ENCODE measurements at places on chromosomes 13 and 19.

DNA sequence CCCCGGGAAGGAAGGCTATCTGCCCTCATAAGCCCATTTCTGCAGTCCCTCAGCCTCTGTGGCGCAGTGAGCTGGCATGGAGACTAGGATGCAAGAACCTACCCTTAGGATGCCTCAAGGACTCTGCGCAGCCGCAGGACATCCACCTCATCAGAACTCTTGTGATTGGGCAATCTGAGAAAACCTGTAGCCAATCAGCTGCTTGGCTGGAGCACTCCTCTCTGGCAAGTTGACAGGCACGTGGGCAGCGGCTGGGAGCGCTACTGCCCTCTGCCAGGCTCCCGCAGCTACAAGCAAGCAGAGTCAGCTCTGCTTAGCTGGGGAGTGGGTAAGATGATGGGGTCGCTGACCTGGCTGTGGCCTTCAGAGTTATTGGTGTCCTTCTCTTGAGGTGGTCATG lies 1.5 kb upstream of the ECSIT start:
- DNase-seq = no peak

DNA sequence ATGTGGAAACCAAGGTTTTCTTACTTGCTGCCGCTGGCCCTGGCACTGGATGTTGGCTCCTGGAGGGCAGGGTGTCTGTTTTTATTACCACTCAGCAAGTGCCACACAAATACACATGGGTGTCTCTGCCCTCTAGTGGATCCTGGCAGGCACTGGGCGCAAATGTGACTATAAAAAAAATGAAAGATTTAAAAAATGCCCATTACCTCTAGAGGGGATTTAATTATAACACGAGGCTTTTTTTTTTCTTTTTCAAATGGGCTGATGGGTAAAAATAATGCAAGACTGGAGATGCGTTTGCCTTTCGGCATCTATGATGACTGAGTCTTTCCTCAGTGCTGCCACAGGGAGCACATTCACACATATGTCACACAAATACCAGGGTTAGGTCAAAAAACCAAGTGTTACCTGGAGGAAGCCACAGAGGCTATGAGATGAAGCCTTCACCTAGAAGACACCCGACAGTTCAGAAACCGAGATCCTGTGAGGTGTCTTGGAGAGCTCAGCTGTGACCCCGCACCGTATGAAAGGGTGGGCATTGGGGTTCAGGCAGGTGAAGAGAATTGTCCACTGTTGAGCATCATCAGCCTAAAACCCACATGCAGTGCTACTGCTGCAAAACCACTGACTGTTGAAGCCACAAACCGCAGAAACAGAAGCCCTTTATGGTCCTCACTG lies 25.7 kb downstream of the CHAMP1 start:
- peak; percentile 56 for DNase-seq

DNA sequence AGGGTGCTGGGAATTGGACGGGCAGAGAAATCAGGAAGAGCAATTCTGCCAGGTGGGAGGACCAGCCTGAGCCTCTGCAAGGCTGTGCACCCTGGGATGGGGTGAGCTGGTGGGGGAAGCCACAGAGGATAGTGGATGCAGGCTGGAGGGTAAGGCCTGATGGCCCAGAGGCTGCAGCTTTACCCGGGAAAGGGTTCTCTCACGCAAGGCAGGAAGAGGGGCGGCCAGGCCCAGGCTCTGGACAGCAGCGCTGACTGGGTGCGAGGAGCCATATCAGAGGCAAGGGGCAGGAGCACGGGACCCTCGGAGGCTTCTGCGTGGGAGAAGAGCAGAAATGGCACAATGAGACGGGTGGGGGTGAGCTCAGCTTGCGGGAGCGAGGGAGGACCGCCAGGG lies 104.6 kb downstream of the SOX1 start:
- DNase-seq = no peak

GRCh38 chr13:75803164-75803611 lies 167.1 kb downstream of the LMO7 start:
- peak; percentile 26 for DNase-seq

- no peak for DNase-seq
Observed at GRCh38 chr13:29568731-29569130, 26.8 kb downstream of the SLC7A1 start.

DNA sequence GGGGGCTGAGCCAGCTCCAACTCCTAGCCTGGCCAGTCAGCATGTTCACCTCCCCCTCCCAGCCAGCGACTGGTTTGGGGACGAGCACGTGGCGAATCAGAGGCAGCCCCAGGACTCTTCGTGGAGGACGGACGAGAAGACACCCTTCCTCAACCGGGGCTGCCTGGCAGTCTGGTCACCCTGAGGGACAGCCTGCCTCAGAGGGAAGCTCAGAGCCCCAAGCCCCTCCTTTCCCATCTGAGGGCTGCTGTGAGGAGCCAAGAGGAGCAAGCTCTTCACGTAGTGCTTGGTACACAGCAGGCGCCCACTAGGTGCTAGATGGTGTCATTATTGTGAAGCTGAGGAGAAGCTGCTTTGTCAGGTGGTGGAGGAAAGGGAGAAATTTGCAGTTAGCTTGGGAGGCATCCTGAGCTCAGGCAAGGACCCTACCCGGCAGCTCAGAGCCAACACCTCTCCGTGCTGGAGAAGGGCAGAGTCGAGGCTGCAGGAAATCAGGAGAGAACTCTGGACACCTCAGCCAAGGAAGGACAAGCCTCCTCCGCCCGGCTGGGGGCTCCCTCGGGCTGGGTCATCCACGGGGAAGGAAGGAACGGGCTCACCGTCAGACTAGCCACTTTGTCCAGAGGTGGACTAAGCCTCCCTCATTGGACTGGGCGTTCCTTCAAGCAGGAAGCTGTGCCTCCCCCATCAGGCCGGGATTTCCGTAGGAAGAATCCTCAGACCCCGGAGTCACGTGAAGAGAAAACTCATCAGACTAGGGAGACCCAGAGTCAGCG lies 14.9 kb upstream of the C2CD4C start:
- no peak for DNase-seq

DNA sequence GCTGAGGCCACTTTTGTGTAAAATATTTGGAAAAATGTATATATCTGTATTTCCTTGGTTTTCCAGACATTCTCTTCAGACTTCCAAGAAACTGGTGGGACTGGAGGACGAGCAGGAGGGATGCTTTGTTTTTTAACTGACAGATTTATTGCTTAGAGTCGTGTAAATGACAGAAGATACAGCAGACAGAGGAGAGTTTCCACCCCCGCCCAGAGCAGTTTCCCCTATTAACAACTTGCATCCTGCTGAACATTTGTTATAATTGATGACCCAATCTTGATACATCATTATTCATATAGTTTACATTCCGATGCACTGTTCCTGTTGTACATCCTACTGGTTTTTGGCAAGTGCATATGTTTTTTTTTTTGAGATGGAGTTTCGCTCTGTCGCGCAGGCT lies 7.1 kb upstream of the DOCK6 start:
- no peak for DNase-seq

DNA sequence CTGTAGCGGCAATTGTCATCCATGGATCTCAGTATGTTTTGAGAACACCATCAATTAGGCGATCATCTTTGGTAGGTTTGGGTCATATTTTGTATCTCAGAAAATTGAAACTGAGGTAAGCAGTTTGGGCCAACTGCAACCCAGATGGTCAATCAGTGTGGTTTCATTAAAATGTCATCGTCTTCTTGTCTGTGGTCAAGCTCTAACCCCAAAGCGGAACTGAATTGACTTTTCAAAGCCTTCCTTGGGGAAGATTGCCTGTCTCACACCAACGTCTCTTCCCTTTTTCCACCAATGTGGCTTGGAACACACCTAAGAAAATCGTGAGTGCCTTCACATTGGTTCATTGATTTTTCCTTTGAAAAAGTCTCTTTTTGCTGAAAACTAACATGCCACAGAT lies 56.3 kb upstream of the UBAC2 start:
- DNase-seq = no peak

DNA sequence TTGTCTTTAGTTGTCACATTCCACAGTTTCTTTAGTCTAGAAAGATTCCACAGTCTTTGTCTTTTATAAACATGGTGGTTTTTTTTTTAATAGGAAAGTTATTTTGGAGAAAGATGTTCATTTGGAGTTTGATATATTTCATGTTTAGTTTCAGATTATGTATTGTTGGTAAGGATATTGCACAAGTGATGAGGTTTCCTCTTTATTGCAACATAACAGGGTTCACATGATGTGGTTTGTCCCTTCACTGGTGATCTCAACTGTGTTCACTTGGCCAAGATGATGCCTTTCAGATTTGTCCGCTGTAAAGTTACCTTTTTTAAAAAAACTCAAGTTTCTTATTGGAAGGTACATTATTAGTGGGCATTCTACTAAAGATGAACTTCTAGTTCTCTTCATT lies 3.2 kb downstream of the ZNF230 start:
- DNase-seq = no peak

DNA sequence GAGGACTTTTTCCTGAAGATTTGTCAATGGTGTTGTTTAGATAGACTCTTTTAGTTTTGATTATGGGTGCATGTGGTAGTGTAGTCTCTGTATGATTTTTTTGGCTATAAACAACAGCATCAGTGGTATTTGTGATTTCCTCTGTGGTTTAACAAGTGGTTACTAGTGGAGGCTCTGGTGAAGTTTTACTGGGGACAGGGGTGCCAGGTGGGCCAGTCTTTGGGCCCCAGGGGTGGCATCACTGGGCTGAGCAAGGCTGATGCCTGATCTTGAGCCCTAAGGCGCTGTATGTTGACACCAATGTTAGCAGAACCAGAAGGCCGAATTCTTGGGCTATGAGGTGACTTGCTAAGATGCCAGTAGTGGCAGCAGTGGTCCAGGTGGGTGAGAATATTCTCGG lies 811.4 kb downstream of the DACH1 start:
- DNase-seq = no peak

DNA sequence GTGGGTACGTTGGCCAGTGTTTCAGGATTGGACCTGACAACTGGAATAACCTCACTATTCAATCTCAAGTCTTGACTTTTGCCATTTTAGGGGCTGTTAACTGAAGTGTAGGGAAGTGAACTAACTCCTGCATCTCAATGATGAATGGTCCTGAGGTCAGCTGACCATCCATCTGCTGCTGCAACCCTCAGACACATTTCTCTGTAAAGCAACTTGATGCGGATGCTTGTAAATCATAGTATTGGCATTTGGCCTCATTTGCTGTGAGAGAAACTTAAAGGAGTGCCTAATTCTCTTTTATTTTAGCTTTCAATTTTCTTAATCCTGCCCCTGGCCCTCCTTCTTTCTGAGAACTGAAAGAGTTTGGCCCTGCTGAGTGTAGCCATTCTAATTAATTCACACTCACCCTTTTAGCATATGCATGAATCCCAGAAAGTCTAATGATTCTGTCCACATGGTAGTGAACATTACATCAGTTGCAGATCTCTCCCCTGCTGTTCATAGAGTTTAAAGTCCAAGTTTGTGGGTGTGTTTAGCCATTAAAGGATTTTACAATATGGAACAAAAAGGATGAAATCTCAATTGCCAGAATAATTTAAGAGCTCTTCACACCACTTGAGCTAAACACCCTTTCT lies 1531.4 kb upstream of the SLC10A2 start:
- DNase-seq = no peak

DNA sequence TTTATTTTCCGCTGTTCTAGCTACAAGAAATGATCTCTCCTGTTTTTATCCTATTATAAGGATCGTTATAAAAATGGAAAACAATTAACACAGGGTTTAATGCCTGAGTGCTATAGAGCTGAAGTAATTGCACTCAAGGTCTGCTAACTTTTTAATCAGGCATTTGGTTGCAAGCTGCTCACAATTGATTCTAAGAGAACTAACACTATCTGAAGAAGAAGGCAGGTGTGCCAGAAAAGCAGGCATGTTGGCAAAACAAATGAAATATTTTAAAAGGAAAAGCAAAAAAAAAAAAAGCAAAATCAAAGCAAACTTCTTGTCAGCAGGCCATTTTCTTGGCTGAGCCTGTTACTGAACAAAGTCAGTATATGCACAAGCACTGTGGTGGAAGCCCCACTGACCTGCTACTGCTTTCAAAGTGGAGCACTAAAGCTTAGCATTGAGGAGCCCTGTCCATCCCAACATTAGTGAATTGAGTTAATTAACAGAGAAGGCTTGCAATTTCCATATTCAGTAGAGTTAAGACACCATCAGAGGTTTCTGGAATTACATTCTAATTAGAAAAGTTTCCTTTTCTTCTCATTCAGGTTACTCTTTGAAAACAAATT lies 574.2 kb downstream of the PCDH9 start:
- no peak for DNase-seq

GRCh38 chr13:44151474-44151873 lies 222.2 kb upstream of the SERP2 start:
- DNase-seq = no peak

GRCh38 chr13:95222733-95223018 lies 78.6 kb downstream of the ABCC4 start:
- DNase-seq = no peak

- DNase-seq = no peak
Observed at GRCh38 chr13:71939186-71939585, 72.2 kb upstream of the DACH1 start.

DNA sequence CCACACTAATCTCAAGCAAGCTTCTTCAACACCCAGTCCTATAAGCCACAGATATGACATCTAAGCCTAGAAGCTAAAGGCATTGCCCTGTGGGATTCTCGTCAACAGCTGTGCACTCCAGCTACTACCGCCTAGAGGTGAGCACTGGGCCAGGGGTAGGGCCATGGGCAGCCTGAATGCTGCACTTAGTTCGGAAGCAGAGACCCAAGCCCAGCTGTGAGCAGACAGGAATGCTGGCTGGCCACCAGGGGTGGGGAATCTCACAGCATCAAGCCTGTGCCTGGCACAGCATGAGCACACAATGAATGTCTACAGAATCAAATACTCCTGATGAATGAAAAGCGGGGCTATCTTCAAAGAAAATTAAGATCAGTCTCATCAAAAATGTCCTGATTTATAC lies 167.5 kb upstream of the UBL3 start:
- no peak for DNase-seq

- DNase-seq = no peak
Observed at GRCh38 chr19:38004521-38005223, 97.7 kb downstream of the SIPA1L3 start.

DNA sequence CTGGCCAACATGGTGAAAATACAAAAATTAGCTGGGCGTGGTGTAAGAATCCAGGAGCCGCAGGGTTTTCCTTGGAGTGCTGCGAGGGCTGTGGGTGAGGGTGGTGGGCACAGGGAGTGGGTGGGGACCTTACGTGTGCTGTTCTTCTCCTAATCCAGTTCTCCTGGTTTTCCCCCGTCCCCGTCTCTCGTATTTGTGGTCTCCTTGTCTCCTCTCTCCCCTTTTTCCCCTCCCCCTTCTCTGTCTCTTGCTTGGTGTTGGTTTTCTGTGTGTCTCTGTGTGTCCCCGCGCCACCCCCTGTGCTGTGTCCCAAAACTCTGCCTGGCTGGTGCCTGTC lies 1.7 kb downstream of the SELENOW start:
- DNase-seq = no peak

DNA sequence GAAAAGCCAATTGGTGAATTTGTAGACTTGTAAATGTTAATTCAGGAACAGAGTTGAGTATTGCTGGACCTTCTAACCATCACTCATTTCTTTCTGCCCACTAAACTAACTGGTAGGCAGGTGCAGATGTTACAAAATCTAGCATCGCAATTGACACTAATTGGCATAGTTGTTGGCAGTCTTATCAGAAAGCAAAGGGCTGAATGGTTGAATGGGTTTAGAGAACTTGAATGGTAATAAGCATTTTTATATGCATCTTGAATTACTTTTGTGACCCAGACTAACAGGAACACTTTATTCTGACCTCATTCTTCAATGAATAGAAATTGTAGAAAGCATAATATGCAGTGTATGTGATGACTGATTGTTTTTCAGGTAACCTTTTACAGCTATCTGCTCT lies 189.1 kb downstream of the GGACT start:
- DNase-seq = no peak

- DNase-seq = peak; percentile 58
Observed at GRCh38 chr19:54154603-54155345, 4.7 kb downstream of the LENG1 start.

- no peak for DNase-seq
Observed at GRCh38 chr13:75226733-75227435, 255.1 kb downstream of the TBC1D4 start.

- DNase-seq = no peak
Observed at GRCh38 chr13:44989941-44990340, 603 bp downstream of the GPALPP1 start.
